Left ventricle myocardium inferior (tissue), 1 donor: ENCODE measurements at places on chromosomes 13 and 19. TPM values are rescaled to one million over a fixed set of nuclear protein-coding genes. Genes with fewer than 3 reads are reported as not detected.

- no peaks in the 10 kb centered on the region for H3K36me3 ChIP-seq
- no peak for DNase-seq
- H3K4me3 ChIP-seq, result no peak overlapping the region
- no peak overlapping the region for H3K27ac ChIP-seq
These were observed 97.3 kb downstream of the SERP2 start for GRCh38 chr13:44470638-44471562.

- peaks cover 34% of the 10 kb centered on the region for H3K4me1 ChIP-seq
- H3K27ac ChIP-seq, result no peak overlapping the region
- H3K27me3 ChIP-seq, result no peaks in the 10 kb centered on the region
- peaks cover 80% of the 10 kb centered on the region for H3K36me3 ChIP-seq
- H3K4me3 ChIP-seq, result no peak overlapping the region
These were observed 18.4 kb downstream of the SAMD4B start for GRCh38 chr19:39360599-39360998.

DNA sequence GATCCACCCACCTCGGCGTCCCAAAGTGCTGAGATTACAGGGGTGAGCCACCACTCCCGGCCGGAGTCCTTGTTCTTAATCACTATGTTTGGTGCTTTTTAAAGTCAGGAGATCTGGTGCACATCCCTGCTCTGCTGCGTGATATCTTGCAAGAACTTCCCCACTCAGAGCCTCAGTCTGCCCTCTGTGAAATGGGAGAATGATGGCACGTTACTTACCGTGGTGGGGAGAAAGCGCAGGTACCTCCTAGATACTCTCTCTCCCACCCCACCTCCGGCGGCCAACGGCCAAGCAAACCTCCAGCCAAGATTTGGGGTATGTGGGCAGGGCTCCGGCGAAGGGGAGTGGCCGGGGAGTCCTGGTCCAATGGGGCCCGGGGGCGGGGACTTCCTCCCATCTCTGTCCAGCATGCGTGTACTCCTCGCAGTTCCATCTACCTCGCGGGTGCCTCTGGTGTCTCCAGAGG lies at the start of gene RYR1:
Gene RYR1, plus strand, starts transcription at position 424 of the 466 bp plus-strand sequence. CDS start 139 bp downstream, outside the sequence.
- no peak within 1 kb of the TSS for H3K27ac ChIP-seq
- peak within 1 kb of the TSS; percentile 36 for H3K4me3 ChIP-seq
- H3K36me3 ChIP-seq, result no peaks in the 10 kb centered on the region
- DNase-seq, result peak; percentile 67
- H3K4me1 ChIP-seq, result peaks cover 5% of the 10 kb centered on the region

DNA sequence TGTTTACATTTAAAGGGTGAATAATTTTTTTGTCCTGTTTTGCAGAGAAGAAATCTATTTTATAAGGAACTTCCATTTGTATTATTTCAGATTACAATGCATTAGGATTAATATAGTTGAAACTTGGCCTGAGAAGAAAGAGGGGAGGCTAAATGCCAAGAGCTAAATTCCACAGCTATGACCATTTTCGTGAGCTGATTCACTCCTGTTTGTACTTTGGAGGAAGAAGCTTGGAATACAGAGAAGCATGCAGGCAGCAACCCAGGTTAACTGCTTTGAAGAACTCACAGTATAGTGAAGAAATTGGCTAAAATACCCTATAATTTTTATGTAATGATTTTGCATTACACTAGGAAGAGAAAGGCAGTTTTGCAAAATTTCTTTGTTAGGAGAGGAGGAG lies 309.4 kb upstream of the KLF12 start:
- no peaks in the 10 kb centered on the region for H3K27me3 ChIP-seq
- H3K27ac ChIP-seq, result no peak overlapping the region
- no peak overlapping the region for H3K4me3 ChIP-seq
- peaks cover 5% of the 10 kb centered on the region for H3K4me1 ChIP-seq
- H3K36me3 ChIP-seq, result no peaks in the 10 kb centered on the region

- no peak for DNase-seq
- H3K4me1 ChIP-seq, result no peaks in the 10 kb centered on the region
- H3K27me3 ChIP-seq, result no peaks in the 10 kb centered on the region
- H3K27ac ChIP-seq, result no peak overlapping the region
- no peak overlapping the region for H3K4me3 ChIP-seq
These were observed 97.0 kb upstream of the RNF113B start for GRCh38 chr13:98273824-98274742.

DNA sequence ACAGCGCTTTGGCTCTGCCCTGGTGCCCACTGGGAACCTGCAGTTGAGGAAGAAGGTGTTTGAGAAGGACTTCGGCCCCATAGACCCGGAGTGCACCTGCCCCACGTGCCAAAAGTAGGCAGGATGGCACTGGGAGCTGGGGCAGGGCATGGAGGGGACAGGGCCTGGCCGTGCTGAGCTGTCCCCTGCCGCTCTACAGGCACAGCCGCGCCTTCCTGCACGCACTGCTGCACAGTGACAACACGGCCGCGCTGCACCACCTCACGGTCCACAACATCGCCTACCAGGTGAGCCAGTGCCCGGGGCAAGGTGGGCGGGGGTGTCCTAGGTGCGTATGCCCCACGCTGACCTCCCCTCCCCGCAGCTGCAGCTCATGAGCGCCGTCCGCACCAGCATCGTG lies 5.1 kb upstream of the DNM2 start:
- H3K36me3 ChIP-seq, result peaks cover 31% of the 10 kb centered on the region
- no peak overlapping the region for H3K4me3 ChIP-seq
- peaks cover 5% of the 10 kb centered on the region for H3K4me1 ChIP-seq
- H3K27me3 ChIP-seq, result no peaks in the 10 kb centered on the region
- H3K27ac ChIP-seq, result no peak overlapping the region
- DNase-seq, result no peak

The GPR18 gene
- not detected for total RNA-seq

The GJB6 gene
- not detected for total RNA-seq

The ZNF850 gene
- 5.2 TPM for total RNA-seq

- no peak overlapping the region for H3K4me3 ChIP-seq
- no peak overlapping the region for H3K27ac ChIP-seq
- DNase-seq, result no peak
These were observed 128.6 kb downstream of the TEX29 start for GRCh38 chr13:111449041-111449440.

The PDS5B gene
- 20.4 TPM for total RNA-seq
